Cerebellar cortex (tissue), 1 donor: ENCODE measurements at places on chromosomes 2 and 18.

DNA sequence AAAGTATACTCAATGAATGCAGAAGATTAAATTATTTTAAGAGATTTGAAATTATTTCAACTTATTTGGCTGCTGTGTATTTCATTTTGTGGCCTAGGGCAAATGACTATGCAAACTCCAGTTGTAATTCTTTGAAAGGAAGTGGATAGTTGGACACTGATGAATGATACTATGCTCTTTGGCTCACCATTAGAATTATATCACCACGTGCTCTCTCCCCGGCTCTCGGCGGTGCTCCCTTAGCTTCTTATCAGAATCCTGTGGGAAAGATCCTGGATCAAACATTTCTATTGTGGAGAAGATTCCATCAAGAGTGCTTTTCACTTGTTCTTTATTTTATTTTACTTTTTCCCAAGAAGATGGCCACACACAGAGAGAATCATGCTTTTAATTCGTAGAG, 55.2 kb downstream of the ADCYAP1 start:
- DNase-seq = no peak

- DNase-seq = no peak
Measured at GRCh38 chr2:151640087-151640486, 94.2 kb downstream of the NEB start.

DNA sequence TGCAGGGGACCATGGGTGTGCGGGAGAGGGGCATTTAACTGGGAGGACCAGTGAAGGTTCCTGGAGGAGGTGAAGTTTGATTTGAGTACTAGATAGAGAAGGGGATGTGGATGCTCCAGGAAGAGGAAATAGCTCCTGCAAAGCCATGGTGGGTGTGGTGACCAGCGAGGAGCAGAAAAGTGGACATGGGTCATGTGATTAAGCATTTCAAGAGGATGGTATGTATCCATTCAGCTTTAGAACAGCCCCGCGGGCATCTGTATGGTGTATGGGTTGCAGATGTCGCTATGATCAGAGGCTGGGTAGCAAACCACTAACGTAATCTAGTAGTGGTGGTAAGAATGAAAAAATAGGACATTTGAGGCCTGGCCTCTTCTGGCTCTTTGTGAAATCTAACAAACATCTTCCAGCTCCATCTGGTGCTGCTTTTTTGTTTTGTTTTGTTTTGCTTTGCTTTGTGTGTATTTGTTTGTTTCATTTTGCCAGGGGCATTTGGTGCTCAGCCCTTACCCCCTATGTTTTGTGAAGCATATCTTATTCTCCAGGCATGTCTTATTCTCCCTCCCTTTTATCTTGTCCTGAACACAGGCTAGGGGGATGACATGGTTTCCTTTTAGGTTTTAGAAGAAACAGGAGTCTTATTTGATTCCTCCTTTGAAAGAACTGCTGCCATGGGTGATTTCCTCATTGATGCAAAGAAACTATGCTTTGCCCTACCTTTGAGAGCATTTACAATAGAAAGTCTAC, 226.1 kb downstream of the LRRTM1 start:
- DNase-seq = no peak

- DNase-seq = no peak
Measured at GRCh38 chr2:190746971-190747761, 98.3 kb downstream of the NAB1 start.
